ENCODE measurements at places on chromosomes 7 and 10.

DNA sequence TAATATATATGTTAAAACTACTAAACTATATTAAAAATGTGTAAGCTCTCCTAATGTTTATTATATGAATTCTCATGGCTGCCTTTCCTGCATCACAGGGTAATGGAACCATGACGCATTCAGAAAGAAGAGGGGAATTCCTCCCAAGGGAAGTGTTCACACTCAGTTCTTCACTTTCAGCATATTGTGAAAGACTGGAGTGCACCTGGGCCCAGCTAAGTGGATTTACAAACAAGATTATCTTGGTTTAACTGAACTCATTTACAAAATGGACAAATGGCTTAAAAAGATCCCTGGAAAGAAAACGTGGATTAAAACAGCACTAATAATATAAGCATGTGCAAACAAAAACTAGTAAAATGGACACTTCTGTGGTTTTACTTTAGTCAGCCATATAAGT, 149.8 kb downstream of the DOCK4 start:
- DNase-seq: no peak

DNA sequence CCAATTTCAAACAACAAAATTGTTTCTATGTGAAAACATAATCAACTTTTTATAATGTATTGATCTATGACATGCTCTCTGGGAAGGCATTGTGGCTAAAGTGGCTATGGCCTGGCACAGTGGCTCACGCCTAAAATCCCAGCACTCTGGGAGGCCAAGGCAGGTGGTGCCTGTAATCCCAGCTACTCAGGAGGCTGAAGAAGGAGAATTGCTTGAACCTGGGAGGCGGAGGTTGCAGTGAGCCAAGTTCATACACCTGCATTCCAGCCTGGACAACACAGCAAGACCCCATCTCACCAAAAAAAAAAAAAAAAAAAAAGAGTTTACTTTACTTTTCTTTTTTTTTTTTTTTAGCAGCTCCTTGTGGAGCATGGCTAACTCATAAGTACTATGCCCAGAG, 38.9 kb upstream of the CPN1 start:
- DNase-seq: no peak

DNA sequence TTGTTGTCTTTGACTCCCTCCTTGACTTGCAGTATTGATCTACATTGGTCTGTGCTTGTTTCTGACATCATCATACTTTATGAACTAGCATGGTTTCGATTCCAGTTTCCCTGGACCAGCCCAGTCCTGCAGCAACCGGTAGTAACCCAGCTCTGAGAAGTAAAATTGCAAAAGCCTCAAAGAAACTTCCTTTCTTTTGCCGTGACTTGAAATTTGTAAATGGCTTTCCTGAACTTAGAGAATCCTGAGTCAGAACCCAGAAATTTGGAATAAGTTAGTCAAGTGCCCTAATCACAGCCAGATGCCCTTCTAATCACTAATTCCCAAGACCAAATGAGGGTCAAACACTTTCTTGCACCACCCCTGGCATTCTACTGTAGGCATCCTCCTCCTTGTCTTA, 15.0 kb downstream of the TAS2R60 start:
- no peak for DNase-seq

DNA sequence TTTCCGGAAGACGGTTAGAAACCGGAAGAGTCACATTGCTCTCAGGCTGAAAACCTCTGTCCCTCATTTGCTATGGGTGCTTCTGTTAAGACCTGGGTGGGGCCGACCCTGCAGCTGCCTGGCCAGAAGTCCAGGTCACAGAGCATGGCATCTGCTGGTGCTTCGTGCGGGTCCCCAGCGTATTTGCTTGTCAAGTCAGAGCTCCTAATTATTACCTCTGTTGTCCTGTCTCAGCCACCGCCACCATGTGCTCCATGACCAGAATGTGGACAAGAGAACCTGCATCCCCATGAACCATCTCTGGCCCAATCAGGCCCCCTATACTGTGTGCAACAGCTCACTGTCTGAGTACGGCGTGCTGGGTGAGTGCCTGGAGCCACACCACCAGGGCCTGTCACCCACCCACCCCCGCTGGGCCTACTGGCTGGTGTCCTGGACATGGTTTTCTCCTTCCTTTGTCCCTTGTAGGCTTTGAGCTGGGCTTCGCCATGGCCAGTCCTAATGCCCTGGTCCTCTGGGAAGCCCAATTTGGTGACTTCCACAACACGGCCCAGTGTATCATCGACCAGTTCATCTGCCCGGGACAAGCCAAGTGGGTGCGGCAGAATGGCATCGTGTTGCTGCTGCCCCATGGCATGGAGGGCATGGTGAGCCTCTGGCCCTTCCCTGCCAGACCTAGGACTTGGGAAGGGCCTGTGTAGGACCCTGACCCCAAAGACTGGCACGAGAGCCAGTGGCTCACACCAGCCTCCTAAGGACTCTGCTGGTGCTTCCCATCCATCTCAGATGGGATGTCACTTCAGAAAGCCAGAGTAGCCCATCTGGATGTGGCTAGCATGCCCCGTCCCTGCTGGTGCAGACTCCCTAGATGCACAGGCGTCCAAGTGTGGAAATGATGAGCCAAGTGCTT, 51.3 kb upstream of the ZMIZ2 start:
- no peak for DNase-seq

DNA sequence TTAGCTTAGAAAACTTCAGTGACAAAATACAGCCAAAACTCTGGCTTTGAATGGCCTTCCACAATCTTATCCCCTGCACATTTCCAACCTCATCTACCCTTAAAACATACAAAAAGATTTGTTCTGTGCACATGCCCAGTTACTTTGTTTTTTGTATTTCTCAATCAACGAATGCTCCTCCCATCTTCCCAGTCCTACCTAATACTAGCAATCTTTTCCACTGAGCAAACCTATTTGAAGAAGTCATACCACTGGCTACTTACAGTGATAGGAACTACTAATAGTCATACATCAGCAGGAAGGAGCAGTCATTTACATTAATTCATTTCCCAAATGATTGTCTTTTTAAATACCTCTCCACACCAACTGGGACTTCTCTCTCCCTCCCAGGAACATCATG, 2.5 kb downstream of the USP54 start:
- no peak for DNase-seq

Data from stimulated activated CD8-positive, alpha-beta memory T cell treated with anti-CD3 and anti-CD28 coated beads, Interleukin-15, amount 100 ng/mL, for 24 hours (primary cell).